Peyer's patch (tissue), 4 donors: ENCODE measurements at places on chromosomes 2 and 18. TPM values are rescaled to one million over a fixed set of nuclear protein-coding genes. Genes with fewer than 3 reads are reported as not detected.

OTOS gene
- total RNA-seq, result not detected

RAMP1 gene
- 34.2 TPM for total RNA-seq

SGO2 gene
- total RNA-seq, result 10.0 TPM

DRC1 gene
- not detected for total RNA-seq

HAAO gene
- 15.7 TPM for total RNA-seq

FKBP1B gene
- 9.4 TPM for total RNA-seq

FEV gene
- total RNA-seq, result 3.2 TPM

MEIS1 gene
- total RNA-seq, result 64.4 TPM

KCNK3 gene
- 1.1 TPM for total RNA-seq

PTRHD1 gene
- 19.9 TPM for total RNA-seq
